ENCODE measurements at places on chromosomes 2 and 18.

- DNase-seq: no peak
These were observed 92.3 kb upstream of the GPR45 start for GRCh38 chr2:105149272-105149671.

DNA sequence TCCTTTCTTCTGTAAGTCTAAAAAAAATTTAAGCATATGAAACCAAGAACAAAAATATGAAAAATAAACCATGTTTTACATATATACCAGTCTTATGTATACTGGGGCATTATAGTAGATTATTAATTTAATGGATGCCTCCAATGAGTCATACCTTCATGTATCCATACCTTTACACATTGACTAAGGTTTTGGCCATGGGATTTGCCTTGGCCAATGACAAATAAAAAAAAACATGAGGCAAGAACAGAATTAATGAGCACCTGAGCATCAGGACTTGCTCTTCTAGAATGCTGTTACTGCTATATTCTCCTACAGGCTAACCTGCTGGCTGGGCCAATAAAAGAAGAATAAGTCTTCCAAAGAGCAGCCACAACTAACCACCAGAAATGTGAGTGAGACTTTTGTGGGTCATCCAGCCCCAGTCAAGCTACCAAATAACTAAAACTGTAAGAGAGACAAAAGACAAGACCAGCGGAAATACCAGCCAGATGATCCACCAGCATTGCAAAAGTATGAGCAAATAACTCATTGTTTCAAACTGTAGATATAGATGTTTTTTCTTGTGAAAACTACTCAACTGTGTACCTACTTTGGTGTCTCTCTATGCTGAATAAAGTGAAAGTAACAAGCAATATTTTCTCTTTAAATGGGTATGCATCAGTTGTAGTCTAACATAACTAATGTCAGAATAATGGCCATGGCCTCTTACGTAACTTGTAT lies 749.6 kb upstream of the VRK2 start:
- DNase-seq: no peak

DNA sequence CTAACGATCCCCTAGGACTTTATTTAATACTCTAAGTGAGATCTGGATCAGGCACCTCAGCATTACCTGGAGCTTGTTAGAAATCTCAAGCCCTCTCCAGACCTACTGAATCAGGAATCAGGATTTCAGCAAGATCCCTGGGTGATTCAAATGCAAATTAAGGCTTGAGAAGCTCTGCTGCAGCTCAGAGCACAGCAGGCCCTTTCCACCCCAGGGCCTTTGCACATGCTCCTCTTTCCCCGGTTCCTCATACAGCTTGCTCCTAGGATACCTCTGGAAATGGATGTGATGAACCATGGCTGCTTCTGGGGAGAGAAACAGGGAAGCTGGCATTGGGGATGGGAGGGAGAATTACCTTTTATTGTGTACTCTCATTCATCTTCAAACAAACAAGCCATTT lies 40.3 kb upstream of the MGAT4A start:
- no peak for DNase-seq

DNA sequence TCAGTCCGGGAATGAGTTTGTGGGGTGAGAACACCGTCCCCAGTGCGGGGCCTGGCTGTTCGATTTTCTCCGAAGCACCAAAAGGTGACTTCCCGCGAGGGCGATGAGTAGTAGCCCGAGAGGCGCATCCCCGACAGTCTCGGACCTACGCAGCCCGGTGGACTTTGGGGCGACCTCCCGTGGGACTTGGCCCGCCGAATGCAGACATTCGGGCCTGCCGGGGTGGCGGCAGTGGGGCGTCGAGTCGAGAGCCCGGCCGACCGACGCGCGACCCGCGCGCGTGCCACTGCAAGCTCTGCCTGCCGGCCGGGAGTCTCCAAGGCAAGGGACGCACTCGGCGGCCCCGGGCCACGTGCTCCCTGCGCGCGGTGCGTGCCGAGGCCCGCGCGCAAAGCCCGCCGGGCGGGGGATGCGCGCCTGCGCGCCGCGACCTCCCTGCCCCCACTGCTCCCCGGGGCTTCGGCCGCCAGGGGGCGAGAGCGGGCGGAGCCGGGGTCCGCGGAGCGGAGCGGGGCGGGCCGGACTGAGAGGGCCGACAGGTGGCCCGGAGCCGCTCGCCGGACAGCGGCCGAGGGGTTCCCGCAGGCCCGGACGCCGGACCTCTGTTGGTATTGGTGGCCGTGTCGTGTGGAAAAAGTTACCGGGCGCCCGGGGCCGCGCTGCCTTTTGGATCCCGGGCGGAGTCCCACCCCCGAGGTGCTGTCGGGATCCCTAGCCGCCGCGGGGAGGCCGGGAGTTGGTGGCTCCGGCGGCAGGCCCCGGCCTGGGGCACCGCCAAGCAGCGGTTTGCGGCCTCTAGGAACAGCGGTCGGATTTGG lies 1.9 kb downstream of the PTMA start:
- DNase-seq: peak; percentile 71
